ENCODE measurements at places on chromosomes 5 and 9. TPM values are rescaled to one million over a fixed set of nuclear protein-coding genes. Genes with fewer than 3 reads are reported as not detected.
A peak's percentile ranks its signal among the peaks of the same experiment; 100 is the strongest.

DNA sequence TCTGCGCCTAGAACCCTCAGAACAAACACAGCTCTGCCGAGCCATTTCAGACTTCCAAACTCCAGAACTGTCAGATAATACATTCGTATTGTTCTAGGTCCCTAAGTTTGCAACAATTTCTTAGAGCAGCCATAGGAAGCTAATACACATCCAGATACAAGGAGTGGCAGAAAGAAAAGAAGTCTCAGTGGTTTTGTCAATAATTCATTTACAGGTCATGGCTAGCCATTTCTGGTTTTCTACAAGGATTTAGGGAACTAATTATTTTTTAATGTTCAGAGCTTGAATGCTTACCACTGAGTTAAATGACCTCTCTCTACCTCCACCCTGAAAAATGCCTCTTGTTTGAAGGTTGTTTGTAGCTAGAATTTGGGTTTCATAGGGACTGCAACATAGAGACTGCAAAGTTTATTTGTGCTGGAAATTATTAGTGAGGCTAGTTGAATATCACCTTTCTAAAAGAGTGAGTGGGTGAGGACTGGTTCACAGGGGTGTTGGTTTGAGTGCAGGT lies 15.5 kb upstream of the ERMP1 start:
- no peak overlapping the region for H3K27ac ChIP-seq
- H3K4me1 ChIP-seq = peaks cover 7% of the 10 kb centered on the region
- H3K36me3 ChIP-seq = no peaks in the 10 kb centered on the region
- H3K4me3 ChIP-seq = no peak overlapping the region

GRCh38 chr5:166431456-166431855 lies 1860.0 kb upstream of the WWC1 start:
- no peaks in the 10 kb centered on the region for H3K27me3 ChIP-seq
- DNase-seq = no peak

DNA sequence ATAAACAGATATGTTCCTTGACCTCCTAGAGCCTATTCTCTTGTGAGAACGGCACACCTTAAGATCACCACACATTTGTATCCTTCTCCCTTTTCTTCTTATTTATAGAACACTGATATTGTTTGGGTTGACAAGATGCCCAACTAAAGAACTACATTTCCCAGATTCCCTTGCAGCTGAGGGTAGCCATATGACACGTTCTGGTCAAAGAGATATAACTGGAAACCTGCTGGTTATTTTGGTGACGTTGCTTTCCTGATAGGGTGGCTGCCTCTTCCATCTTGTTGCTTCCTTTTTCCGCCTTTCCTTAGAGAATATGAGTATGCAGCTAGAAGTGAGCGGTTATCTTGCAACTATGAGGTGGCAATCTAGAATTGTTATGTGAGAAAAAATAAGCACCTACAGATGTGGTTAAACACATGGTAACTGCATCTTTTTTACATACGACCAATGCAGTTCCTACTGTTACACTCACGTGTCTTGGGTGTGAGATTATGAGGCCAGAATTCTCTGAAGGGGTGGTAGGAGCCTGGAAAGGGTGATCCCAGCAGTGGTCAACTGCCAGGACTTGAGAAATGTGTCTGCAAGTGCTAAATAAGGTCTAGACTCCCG lies 72.9 kb downstream of the SEC61B start:
- H3K27me3 ChIP-seq = no peaks in the 10 kb centered on the region
- no peaks in the 10 kb centered on the region for H3K4me1 ChIP-seq
- no peak overlapping the region for H3K27ac ChIP-seq
- H3K4me3 ChIP-seq = no peak overlapping the region
- H3K36me3 ChIP-seq = no peaks in the 10 kb centered on the region

- no peaks in the 10 kb centered on the region for H3K27me3 ChIP-seq
- H3K36me3 ChIP-seq = no peaks in the 10 kb centered on the region
- H3K4me3 ChIP-seq = no peak overlapping the region
- no peak for DNase-seq
- no peak overlapping the region for H3K27ac ChIP-seq
Observed at GRCh38 chr5:32454821-32455220, 10.3 kb upstream of the ZFR start.

- no peak for DNase-seq
- no peaks in the 10 kb centered on the region for H3K4me1 ChIP-seq
Observed at GRCh38 chr9:5531101-5531882, 21.0 kb downstream of the PDCD1LG2 start.

- no peaks in the 10 kb centered on the region for H3K36me3 ChIP-seq
- DNase-seq = no peak
- H3K4me1 ChIP-seq = no peaks in the 10 kb centered on the region
Observed at GRCh38 chr9:124254261-124254682, 3.5 kb upstream of the NEK6 start.

DNA sequence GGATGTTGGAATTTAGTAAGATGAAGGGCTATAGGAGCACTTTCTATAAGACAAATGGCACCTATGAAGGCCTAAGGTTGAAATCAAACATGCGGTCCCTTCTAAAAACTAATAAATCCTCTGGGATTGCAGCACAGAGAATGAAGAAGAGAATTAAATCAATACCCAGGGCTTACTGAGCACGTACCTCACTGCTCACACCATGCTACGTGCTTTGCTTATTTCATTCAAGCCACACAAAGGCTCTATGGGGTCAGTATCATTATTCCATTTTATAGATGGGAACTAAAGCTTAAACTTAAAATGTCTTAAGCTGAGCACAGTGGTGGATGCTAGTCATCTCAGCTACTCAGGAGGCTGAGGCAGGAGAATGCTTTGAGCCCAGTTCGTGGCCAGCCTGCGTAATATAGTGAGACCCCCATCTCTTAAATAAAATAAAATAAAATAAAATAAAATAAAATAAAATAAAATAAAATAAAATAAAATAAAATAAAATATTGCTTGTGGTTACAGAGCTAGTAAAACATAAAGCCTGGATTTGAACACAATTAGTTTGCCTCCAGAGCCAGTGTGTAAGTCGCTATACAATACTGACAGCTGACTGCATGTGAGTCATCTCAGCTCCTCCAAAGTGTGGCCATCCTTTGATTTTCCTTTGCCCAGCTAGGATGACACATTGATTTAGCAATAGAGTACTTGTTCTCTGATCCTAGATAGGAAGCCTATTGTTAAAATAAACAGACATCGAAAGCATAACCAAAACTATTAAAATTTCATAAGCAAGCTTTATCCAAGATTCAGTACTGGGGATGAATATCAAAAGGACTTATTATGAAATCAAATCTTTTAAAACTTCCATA lies 20.9 kb upstream of the DPYSL3 start:
- H3K27ac ChIP-seq = no peak overlapping the region
- no peaks in the 10 kb centered on the region for H3K4me1 ChIP-seq
- H3K4me3 ChIP-seq = no peak overlapping the region
- no peaks in the 10 kb centered on the region for H3K36me3 ChIP-seq

- H3K4me3 ChIP-seq = peak overlapping the region; percentile 87
- H3K27me3 ChIP-seq = no peaks in the 10 kb centered on the region
- H3K36me3 ChIP-seq = no peaks in the 10 kb centered on the region
- peaks cover 38% of the 10 kb centered on the region for H3K4me1 ChIP-seq
Observed at GRCh38 chr9:97632248-97632984, 752 bp downstream of the TSTD2 start.

GRCh38 chr9:126032135-126032534 lies 285.0 kb downstream of the PBX3 start:
- DNase-seq = no peak
- H3K27ac ChIP-seq = no peak overlapping the region
- no peaks in the 10 kb centered on the region for H3K36me3 ChIP-seq
- no peaks in the 10 kb centered on the region for H3K4me1 ChIP-seq
- no peak overlapping the region for H3K4me3 ChIP-seq

GRCh38 chr5:160747987-160748386 lies 104.0 kb downstream of the ATP10B start:
- no peaks in the 10 kb centered on the region for H3K36me3 ChIP-seq
- no peaks in the 10 kb centered on the region for H3K4me1 ChIP-seq
- H3K27ac ChIP-seq = no peak overlapping the region
- no peaks in the 10 kb centered on the region for H3K27me3 ChIP-seq
- no peak for DNase-seq

GRCh38 chr9:38671748-38672147 lies 48.2 kb downstream of the FAM240B start:
- no peaks in the 10 kb centered on the region for H3K36me3 ChIP-seq
- no peak overlapping the region for H3K4me3 ChIP-seq
- no peak for DNase-seq
- no peaks in the 10 kb centered on the region for H3K27me3 ChIP-seq
- H3K4me1 ChIP-seq = peaks cover 3% of the 10 kb centered on the region

DNA sequence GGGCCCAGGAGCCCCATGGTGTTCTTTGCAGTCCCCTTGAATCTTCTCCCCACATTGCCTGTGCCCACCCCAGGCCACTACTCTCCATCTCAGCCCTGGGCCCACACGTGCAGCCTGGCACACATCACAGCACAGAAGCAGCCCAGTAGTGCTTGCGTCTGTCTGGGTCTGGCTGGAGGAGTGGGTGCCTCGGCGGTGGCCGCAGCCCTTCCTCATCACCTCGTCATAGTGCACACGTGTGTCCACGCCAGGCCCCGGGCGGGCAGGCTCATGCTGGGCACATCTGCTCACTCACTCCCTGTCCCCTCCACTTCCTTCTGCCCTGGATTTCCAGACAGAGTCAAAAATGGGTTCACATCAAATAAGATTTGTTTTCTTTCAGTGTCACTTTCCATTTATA lies 33.3 kb downstream of the FGF1 start:
- no peaks in the 10 kb centered on the region for H3K36me3 ChIP-seq
- H3K4me3 ChIP-seq = no peak overlapping the region
- H3K27ac ChIP-seq = no peak overlapping the region
- no peaks in the 10 kb centered on the region for H3K27me3 ChIP-seq
- no peak for DNase-seq
- peaks cover 21% of the 10 kb centered on the region for H3K4me1 ChIP-seq

- H3K4me3 ChIP-seq = no peak overlapping the region
- H3K27ac ChIP-seq = no peak overlapping the region
- H3K4me1 ChIP-seq = no peaks in the 10 kb centered on the region
- DNase-seq = no peak
- no peaks in the 10 kb centered on the region for H3K27me3 ChIP-seq
Observed at GRCh38 chr9:26650325-26650724, 242.3 kb downstream of the CAAP1 start.

DNA sequence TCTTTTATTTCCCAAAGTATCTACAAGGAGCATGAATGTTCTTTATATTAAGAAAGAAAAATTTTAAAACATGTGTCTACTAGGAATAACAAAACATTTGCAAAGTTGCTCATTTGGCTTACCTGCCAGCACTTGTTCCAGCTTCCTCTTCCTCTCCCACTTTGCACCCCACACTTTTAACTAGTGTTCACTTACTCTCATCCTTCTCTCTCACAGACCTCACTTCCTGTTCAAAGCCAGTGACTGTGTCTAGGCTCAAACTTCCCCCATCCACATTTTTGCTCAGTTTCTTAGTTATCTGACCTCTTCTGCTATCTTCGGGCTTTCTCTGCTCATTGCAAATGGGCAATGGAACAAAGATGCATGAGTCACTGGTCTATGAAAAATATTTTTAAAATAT lies 512.2 kb upstream of the ZNF462 start:
- H3K27me3 ChIP-seq = no peaks in the 10 kb centered on the region
- no peak for DNase-seq
- no peak overlapping the region for H3K27ac ChIP-seq

DNA sequence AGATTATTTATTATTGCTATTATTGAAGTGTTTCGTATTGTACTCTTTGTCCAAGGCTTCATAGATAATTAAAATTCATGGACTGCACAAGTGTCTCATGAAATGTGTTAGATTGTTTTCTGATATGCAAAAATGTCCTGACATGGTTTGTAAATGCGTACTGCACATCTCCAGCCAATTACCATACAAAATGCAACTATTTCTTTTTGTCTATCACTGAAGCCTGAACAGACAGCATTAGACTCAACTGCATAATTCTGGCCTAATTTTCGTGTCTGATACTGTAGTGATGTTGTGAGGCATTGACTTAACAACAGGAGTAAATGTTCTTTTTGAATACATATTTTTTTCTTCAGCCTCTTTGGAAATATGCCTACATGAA lies 498.2 kb upstream of the CD180 start:
- no peak overlapping the region for H3K4me3 ChIP-seq
- peak overlapping the region; percentile 78 for H3K27ac ChIP-seq
- H3K36me3 ChIP-seq = no peaks in the 10 kb centered on the region
- peaks cover 14% of the 10 kb centered on the region for H3K4me1 ChIP-seq
- no peaks in the 10 kb centered on the region for H3K27me3 ChIP-seq

- no peak overlapping the region for H3K4me3 ChIP-seq
- H3K27ac ChIP-seq = no peak overlapping the region
- no peaks in the 10 kb centered on the region for H3K27me3 ChIP-seq
- no peak for DNase-seq
Observed at GRCh38 chr9:1179366-1179765, 129.2 kb downstream of the DMRT2 start.

DNA sequence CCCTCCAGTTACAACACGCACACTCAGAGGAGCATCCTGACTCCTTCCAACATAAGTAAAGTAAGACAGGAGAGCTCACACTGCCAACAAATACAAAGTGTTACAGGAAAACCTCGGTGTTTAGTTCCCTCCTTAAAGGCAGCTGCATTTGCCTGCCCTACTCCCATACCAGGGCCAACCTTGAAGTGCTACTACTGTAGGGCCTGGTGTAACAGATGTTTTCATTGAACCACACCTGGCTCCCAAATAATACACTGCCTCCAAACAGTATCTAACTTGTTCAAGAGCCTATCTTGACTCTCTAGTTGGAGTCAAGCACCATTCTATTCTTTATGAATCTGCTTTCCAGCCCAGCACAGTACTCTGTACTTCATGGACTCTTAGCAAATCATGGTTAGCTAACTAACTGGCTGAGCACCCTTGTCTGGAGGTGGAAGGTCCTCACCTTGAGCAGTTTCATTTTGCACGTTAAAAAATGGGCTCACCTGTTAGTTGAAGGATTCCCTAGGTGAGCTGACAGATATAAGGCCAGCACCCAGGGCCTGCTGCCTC lies 34.6 kb downstream of the TTC39B start:
- no peaks in the 10 kb centered on the region for H3K4me1 ChIP-seq
- no peak overlapping the region for H3K27ac ChIP-seq
- H3K36me3 ChIP-seq = no peaks in the 10 kb centered on the region
- H3K27me3 ChIP-seq = no peaks in the 10 kb centered on the region

GRCh38 chr9:36158122-36158521 lies 11.1 kb upstream of the CCIN start:
- no peak overlapping the region for H3K4me3 ChIP-seq
- H3K27ac ChIP-seq = no peak overlapping the region
- H3K4me1 ChIP-seq = peaks cover 9% of the 10 kb centered on the region
- no peaks in the 10 kb centered on the region for H3K27me3 ChIP-seq
- H3K36me3 ChIP-seq = peaks cover 12% of the 10 kb centered on the region

- DNase-seq = no peak
- no peaks in the 10 kb centered on the region for H3K27me3 ChIP-seq
- H3K4me3 ChIP-seq = no peak overlapping the region
Observed at GRCh38 chr9:5489630-5490490, 20.5 kb upstream of the PDCD1LG2 start.

The PCDHB15 gene
- total RNA-seq = 6.3 TPM

The SMIM32 gene
- not detected for total RNA-seq

The FAT2 gene
- total RNA-seq = not detected

The GFPT2 gene
- 43.2 TPM for total RNA-seq

The NR5A1 gene
- total RNA-seq = not detected

The COL5A1 gene
- total RNA-seq = 72.0 TPM

The CAPSL gene
- total RNA-seq = not detected

The ENTPD2 gene
- 7.0 TPM for total RNA-seq

The SLC6A3 gene
- not detected for total RNA-seq

The NXNL2 gene
- 1.5 TPM for total RNA-seq

The CCDC180 gene
- 6.0 TPM for total RNA-seq

Measured in tibial nerve (tissue), 4 donors.